ENCODE measurements at places on chromosomes 2 and 18.

DNA sequence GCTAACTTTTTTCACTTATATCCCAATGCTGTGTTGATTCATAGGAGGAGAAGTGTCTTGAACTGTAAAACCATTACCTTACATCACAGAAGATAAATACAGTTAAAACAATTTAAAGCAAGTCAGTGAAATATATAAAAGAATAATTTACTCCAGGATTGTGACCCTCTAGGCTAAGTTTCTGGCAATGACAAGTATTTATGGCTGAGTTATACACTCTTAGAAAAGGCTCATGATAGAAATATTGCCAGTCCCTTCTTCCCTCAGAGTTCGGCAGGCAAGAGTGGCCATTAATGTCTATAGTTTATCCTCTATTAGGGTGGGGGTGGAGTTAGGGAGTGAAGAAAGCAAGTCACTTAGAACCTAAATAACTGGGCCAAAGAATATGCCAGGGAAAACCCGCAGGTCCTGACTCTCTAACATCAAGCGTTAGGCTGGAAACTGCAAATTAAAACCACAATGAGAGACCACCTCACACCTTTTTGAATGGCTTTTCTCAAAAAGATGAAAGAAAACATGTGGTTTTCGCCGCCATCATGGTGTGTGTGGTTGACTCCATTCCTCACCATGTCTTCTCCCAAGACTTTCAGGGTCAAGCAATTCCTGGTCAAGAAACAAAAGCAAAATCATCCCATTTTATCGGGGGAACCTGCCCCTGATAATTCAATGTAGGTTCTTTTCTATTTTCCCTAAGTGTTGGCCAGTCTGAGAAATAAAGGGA is 69.3 kb downstream of the CD226 start:
- DNase-seq = no peak

GRCh38 chr2:70979180-70979488 is 704 bp downstream of the ANKRD53 start:
- DNase-seq = no peak

DNA sequence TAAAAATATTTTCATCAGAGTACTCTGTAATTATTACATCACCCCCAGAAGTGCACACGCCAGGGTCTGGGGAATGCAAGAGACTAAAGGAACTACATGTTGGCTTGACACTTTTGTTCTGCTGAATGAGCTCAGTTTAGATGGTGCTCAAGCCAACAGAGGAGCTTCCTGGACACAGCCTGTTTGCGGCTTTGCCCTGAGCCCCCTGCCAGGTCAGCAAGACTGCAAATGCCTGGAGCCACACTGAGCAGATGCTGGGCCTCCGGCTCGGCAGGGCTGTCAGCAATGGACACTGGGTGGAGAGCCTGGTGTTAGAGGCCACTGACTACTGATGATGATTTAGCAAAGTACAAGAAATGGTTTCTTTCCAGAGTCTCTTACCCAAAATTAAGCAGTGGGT is 31.9 kb downstream of the PTPN18 start:
- DNase-seq = no peak

- DNase-seq = no peak
These were observed 221.6 kb downstream of the PIK3C3 start for GRCh38 chr18:42176599-42176998.

- no peak for DNase-seq
These were observed 243.4 kb downstream of the TGIF1 start for GRCh38 chr18:3693410-3693809.

DNA sequence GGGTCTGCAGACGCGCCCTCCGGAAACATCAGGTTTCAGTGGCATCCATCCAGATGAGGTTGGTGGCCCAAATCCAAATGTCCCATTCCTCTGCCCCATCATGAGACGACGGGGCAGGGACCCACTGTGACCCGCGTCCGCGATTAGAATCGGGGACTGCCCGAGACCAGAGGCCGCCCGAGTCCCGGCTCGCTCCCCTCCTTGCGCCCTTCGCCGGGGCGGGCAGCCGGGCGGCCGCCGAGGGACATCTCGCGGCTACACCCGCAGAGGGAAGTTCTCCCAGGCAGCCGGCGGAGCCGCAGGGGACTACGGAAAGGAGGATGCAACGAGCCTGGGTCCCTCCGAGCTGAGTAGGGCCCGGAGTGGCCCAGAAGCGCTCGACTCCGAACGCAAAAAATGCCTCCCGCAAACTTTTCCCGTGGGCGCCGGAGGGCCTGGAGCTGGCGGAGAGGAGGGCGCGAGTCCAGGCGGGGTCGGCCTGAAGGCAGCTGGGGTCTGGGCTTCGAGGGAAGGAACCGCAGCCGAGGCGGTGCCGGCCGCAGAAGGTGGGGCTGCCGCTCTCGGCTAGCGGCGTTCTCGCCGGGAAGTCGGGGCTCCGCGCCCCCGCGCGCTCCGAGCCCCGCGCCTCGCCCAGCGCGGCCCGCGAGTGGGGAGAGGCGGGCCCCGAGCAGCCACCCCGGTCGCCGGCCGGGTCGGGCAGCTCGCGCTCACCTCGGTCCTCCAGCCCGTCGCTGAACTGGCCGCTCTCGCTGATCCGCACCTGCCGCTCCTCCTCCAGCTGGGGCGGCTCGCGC is 580 bp downstream of the TMEM163 start:
- DNase-seq = no peak

GRCh38 chr2:25470806-25471205 is 129.1 kb upstream of the DNMT3A start:
- DNase-seq = no peak

DNA sequence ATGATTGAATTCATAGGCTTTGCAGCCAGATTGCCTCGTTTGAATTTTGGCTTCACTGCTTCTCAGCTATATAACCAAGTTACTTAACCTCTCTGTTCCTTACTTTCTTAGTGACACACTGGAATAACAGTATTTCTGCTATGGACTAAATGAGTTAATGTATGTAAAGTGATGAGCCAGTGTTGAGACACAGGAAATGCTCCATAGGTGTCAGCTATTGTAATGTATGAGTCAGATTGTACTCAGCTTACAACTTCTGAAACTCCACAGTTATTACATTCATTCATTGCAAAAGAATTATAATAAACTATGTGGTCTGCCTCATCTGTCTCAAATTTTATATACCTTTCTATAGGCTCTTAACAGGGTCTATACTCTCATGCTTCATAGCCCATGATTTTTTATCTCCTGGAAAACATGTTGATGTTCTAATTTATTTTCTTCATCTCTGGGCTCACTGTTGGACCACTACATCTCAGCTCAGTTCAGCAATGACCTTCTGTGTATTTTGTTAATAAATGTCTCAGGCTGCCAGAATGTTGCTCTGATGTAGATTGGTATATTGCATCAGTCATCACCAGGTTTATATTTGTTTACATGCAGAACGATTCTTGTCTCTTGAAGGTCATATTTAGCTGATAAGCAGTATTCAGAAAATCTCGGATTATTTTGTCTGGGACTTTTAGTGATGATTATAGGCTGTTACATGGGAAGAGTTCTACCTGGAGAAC is 76.2 kb downstream of the MAP3K20 start:
- no peak for DNase-seq

DNA sequence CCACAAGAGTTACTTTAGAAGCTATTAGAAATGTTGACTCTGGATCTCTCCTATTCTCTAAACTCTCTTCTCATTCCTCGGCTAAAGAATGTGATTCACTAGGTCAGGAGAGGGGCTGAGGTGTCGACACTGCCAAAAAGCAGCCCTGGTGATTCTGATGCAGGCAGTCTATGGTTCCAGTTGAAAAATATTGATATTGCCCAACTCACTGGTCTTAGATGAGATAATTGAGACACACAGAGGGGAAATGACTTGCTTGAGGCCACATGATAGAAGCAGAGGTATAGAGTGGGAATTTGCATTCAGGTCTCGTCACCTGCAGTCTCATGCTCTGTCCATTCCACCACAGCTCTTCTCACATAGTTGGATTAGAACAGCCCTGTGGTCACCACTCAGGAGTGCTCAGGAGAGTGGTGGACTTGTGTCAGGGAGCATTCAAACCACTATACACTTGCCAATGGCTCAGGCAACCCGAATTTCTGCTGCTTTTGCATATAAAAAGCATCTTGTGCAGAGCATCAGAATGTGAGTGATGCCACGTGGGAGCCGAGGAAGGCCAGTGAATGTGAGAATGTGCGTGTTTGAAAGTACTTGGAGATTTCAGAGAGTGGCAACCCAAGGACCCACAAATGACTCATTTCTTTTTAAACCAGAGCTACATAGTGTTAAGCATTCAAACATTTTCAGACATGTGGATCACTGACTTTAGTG is 65.1 kb upstream of the CTLA4 start:
- DNase-seq = no peak

GRCh38 chr18:55517055-55517454 is 70.9 kb downstream of the TCF4 start:
- DNase-seq = no peak

- no peak for DNase-seq
These were observed 140.3 kb downstream of the KLHL29 start for GRCh38 chr2:23525137-23525765.

GRCh38 chr2:62283147-62283546 is 87.2 kb downstream of the B3GNT2 start:
- DNase-seq = no peak

GRCh38 chr18:76564655-76565237 is 69.7 kb upstream of the ZNF516 start:
- DNase-seq = no peak

GRCh38 chr2:216516730-216517350 is 18.2 kb downstream of the RPL37A start:
- no peak for DNase-seq

DNA sequence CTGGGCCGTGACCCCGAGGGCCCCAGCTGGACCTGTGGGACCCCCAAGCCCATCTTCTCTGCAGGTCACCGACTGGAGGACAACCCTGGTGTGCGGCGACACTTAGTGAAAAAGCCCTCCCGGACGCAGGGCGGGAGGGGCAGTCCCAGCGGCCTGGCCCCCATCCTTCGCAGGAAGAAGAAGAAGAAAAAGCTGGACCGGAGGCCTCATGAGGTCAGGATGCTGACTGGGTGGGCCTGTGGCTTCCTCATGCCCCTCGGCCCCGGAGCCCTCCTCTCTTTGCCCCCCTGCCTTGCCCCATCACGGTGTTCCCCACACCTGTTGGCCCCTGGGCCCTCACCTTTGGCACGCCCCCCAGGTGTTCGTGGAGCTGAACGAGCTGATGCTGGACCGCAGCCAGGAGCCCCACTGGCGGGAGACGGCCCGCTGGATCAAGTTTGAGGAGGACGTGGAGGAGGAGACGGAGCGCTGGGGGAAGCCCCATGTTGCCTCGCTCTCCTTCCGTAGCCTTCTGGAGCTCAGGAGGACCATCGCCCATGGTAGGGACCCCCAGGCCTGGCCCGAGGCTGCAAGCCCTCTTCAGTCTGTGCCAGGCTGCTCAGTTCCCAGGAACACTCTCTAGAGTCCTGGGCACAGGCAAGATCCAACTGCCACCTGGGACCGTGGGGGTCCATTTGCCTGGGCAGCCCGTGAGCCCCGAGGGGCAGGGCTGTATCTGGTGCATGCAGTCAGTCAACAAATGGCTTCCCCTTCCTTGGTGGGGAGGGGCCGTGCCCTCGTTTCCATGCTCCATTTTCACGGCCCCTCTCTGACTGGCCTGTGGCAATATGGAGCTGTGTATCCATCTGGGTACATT is 4.7 kb downstream of the SLC4A3 start:
- DNase-seq = no peak

DNA sequence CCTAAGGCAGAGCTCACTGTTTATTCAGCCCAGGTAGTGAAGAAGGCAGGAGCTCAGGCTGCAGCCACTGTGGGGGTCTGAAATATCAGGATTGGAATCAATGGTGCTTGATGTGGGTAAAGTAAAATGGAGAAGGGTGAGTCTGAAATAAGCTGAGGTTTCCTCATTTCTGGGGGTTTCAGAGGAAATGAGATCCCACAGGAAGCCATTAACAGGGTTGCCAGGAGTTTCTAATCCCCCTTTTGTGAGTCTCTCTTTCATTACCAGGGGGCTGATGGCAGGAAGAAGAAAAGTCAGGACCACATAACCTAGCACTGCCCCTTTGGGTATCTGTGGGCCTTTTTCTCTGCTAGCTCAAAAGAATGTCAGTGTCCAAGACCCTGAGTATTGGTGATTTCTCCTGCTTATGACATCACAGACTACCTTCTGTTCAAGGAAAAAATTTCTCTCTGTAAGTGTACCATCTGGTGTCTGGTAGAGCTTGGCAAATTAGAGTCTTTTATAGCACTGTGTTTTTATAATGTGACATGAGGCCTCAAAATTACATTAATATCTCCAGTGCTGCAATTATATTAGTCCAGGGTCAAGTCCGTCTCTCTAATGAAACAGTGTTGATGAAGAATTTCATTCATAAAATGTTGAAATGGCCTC is 56.0 kb downstream of the LBH start:
- DNase-seq = no peak

GRCh38 chr2:177147093-177147694 is 65.4 kb upstream of the HNRNPA3 start:
- no peak for DNase-seq

DNA sequence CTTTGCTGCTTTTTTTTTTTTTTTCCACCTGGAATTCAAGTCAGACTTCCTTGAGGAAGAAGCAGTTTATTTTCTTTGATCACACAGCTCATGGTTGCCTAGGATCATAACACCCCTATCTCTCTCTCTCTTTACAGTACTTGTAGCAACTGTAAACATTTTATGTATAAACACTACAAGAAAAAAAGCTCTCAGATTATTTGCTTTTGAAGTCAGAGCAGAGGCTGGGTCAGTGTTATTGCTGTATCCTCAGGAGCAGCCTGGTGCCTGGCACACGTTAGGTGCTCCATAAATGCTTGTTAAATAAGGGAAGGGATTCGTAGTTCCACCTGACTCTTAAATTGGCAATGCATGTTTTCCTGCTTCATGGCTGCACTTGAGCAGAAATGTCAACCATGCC is 221.2 kb downstream of the TGIF1 start:
- DNase-seq = no peak

GRCh38 chr18:49487711-49488310 is 777 bp upstream of the C18orf32 start:
- no peak for DNase-seq

DNA sequence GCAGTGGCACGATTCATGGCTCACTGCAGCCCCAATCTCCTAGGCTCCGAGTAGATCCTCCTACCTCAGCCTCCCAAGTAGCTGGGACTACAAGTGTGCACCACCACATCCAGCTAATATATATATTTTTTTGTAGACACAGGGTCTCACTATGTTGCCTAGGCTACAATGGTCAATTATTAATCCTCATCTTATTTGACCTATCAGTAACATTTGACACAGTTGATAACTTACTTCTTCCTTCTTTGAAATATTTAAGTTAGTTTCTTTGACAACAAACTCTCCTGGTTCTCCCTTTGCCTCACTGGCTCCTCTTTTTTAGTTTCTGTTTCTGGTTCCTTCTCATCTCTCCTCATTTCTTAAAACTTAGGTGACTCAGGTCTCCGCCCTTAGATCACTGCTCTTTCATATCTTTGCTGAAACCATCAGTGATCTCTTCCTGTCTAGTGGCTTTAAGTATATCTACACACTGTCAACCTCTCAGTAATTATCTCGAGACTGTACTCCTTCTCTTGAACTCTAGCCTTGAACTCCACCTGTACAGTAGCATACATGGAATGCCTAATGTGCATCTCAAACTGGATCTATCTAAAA is 11.5 kb downstream of the PGAP1 start:
- DNase-seq = no peak

- no peak for DNase-seq
These were observed 43.0 kb downstream of the FTCDNL1 start for GRCh38 chr2:199807966-199808365.

- DNase-seq = no peak
These were observed 180.4 kb downstream of the FAM124B start for GRCh38 chr2:224221455-224221913.

GRCh38 chr18:53101536-53102105 is 761.6 kb downstream of the DCC start:
- DNase-seq = no peak

All from activated CD8-positive, alpha-beta memory T cell treated with anti-CD3 and anti-CD28 coated beads for 4 hours (primary cell).